GM12892 (cell line): ENCODE measurements at places on chromosomes 4 and X.

- no peak for DNase-seq
Observed at GRCh38 chr4:100129774-100130173, 60.5 kb downstream of the DDIT4L start.

DNA sequence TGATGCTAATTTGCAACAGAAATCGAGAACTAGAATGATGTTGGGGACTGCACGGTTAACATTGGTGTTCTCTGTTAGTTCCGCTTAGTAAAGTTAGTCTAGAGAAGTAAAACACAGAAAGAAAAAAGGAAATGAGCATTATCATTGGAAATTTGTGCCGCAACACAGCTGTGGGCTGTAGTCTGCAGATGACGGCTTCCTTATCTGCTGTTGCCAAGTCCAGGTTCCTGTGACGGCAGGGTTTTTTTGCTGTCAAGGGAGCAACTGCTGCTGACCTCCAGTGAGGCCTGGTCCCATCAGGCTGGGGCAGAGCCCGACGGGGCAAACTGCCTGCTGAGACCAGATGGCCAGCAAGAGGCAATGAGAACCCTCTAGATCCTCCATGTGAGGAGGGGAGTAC, 38.9 kb upstream of the PHEX start:
- DNase-seq, result no peak

DNA sequence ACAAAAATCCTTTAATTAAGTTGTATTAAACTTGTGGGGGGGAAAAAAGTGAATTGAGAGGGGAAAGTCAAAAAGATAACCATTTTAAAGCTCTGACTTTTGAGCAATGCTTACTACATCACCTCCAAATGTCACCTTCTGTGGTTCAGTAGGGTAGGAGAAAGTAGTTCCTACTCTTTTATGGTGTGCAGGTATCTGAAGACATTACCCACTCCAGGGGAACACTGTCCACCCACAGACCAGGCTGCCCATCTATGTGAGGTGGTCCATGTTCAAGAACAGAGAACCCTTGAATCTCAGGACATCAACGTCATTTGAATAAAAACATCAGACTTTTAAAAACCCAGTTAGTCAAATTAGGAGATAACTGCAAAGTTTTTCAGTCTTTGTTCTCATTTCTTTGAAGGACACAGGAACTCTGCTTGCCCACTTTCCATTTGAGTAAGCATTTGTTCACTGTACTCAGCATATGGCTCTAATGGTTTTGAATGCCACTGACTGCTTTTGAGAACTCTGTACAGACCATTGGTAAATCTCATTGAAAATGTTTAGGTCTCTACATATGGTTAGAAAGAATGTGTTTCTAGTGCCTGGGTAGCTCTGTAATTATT, 18.4 kb downstream of the NMU start:
- no peak for DNase-seq

- no peak for DNase-seq
Observed at GRCh38 chr4:184028561-184029374, 123.7 kb downstream of the STOX2 start.

DNA sequence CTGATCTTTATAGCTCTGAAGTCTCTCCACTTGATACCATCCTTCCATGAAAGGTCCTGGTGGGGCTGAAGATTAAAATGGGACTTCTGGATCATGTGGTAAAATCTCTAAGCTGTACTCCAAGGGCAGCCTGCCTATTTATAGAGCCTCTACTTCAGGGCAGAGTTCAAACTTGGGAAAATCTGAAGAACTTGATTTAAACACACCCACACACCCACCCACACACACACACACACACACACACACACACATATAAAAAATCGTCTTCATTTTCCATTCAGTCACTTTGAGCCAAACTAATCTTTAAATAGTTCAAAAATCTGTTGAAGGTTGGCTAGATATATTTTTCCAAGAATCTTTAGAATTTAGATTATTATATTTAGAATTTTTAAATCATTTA, 234.9 kb upstream of the GPC4 start:
- DNase-seq, result no peak

- no peak for DNase-seq
Observed at GRCh38 chr4:151553874-151554273, 144.9 kb downstream of the FHIP1A start.

DNA sequence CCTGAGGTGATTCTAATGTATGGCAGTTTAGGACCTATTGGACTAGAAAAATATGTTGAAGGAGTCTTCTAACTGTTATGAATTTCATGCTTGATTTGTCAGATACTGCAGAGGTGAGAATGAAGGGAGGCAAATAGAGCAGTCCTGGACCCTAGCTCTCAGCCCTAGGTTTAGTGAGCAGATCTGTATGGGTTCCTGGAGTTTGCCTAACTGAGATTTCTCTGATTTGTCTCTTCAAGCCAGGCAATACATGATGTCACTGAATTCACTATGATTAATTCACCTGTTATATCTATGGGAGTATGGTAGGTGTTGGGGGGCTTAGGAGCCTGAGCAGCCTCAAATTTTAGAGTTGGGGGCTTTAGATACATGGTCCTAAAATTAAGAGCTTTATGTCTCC, 2.6 kb downstream of the MND1 start:
- no peak for DNase-seq

GRCh38 chr4:73828956-73829355, 7.5 kb upstream of the CXCL6 start:
- no peak for DNase-seq

DNA sequence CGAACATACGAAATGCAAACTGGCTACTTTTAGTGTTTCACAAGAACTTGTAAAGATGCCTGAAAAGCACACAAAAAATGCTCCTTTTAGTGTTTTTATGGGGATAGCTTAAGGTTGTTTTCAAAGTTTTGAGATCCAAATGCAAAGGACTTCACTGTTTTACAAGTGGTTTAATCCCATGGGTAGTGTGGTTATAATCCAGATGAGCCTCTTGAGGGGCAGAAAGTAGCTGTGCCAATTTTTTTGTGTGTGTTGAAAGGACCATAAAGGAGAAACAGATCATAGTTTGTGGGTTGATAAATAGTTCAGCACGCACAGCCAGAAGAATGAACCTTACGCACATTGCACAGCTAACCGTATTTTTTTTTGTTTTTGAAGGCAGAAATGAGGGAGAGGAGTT, 126.9 kb upstream of the GIMD1 start:
- no peak for DNase-seq

GRCh38 chr4:80454556-80454955, 119.0 kb downstream of the CFAP299 start:
- no peak for DNase-seq

- DNase-seq, result no peak
Observed at GRCh38 chr4:180455226-180455625, 1788.0 kb upstream of the TENM3 start.

DNA sequence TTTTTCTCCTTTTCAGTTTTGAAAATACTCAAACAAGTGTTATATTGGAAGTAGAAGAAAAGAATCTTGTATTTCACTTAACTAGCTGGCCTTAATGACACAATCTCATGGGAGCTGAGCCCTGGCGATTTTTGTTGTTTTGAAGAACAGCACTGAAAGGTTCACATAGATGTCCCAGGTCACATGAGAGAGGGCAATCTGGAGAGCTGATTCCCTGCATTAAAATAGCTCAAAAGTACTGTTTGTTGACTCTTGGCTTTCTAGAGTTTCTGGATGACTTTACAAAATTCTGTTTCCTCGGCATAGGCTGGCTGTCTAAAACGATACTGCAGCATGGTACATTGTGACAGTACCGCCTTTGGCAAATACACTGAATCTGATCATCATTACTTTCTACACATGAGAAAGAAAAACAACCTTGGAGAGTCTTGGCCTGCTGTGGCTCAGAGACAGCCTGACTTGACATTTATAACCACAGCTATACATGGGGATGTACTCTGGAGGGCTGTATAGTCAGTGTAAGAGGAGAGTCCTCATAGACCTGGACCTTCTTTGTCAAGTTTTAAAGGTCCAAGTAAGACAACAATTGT, 119.8 kb upstream of the PDLIM3 start:
- no peak for DNase-seq

DNA sequence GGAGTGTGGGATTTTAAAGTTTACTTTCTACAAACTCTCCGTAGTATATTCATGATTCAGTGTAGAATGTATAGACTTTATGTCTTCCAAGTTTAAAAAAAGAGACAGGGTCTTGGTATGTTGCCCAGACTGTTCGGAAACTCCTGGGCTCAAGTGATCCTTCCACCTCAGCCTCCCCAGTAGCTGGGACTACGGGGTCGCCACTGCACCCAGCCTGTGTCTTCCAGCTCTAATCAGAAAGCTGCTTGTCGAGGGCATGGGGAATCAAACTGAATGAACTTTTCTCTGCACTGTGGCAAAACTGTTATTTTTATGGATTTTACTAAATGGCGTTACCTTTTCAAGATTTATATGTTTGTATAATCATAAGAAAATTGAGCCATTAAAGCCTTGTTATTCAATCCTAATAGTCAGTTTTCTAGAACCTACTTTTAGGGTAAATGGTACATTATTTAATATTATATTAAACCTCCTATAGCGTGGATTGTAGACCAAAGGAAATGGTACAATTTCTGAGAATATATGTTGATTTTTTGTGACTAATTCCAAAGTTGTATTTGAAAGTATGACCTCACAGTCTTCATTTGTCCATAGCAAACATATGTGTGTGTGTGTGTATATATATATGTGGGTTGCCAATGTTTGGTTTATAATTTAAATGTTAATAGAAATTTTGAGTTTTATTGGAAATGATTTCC, 1.1 kb downstream of the BLOC1S4 start:
- no peak for DNase-seq

DNA sequence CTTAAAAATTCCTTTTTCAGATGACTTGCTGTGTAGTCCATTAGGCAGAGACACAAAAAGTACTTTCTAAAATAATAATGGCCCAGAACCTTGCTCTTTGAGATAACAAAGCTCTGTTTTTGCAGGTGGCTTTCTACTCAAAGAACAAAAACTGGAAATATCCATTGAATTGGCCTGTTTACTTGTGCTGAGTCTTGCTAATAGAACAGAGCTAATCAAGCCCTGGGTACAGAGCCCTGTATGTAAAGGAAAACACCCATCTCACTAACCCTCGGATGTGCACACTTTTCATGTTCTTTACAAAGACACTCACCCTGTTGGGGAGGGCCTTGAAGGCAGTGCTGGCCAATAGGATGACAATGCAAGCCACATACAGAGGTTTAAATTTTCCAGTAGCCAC, 27.0 kb upstream of the LNX1 start:
- DNase-seq, result no peak

- DNase-seq, result no peak
Observed at GRCh38 chr4:26544421-26544820, 39.5 kb upstream of the TBC1D19 start.

DNA sequence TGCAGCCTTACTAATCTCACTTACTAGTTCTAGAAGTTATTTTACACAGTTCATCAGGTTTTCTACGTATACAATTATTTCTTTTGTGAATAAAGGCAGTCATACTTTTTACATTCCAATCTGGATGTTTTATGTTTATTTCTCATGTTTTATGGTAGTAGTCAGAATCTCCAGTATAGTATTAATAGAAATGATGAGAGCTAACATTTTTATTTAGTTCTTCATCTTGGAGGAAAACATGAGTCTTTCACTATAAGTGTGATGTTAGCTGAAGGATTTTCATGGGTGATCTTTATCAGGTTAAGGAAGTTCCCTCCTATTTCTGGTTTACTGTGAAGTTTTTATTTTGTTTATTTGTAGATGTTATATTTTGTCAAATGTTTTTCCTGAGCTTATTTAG, 256.1 kb upstream of the GIMD1 start:
- no peak for DNase-seq

DNA sequence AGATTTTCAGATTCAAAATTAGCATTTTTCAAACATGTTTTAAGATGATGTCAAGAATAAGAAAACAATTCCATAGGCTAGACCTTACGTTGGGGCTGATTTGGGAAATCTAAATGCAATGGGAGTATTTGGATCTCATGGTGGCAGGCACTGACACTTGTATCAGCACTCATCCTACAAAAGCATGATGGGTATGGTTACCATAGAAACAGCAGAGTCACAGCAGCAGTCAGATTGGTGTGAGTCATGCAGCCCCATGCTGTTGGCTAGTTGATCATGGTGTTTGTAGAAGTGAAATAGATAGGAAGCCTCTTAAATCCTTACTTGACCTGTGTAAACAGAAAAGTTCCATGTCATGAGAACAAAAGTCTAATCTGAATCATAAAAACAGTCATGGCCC, 1637.3 kb upstream of the PABPC4L start:
- no peak for DNase-seq

DNA sequence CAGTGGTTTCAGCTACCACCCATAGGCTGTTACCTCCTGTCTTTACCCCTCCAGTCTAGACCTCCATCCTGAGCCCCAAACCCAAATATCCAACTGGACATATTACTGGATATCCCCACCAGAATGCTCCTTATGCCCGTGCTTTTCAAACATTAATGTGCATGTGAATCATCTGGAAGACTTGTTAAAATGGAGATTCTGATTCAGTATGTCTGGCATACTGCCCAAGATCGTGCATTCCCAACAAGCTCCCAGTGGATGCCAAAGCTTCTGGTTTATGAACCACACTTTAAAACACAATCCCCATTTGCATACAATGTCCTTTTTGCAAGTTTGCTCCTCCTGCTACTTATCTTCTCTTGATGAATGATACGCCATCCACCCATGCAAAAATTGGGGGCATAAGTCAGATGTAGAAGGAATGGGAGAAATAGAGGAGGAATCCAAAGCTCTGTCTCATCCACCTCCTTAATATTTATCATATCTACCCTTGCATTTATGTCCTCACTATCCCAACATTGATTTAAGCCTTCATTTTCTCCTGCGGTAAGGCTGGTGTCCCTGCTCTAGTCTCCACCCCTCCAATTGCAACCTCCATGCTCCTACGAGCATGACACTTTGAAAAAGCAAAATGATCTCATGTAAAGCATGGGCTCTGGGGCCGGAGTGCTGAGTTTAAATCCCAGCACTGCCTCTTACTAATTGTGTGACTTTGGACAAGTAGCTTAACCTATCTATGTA, 7.4 kb upstream of the PGRMC1 start:
- DNase-seq, result no peak

DNA sequence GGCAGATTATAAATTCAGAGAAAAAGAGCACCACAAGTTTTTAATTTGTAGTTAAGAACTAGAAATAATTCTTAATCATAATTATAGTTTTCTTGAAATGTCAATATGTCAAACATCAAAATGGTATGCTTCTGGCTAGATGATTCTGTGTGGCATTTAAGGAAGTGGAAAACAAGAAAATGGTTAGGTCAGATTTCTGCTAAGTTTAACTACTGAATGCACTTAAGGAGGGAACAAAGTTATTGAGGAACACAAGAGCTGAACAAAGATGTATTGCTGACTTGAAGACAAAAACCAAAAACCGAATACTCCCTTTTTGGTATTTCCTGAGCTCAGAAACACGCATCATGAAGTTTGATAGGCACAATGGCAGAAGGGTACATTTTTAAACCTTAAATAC, 58.7 kb upstream of the GPR34 start:
- DNase-seq, result no peak

DNA sequence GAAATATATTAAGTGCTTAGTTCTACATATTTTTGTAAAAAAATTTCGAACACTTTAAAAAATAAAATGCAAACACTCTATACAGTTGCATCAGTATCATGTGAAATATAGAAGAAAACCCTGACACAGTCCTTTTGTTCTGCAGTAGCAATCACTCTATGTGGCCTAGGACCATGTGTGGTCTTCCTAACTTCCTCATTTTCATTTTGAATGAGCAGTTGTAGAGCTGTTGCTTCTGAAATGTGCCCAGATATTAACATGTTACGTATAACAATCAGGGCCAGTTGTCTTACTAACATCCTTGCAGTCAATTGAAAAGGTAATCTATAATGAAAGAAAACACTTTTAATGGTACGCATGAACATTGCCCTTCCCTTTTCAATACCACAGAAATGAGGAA, 107.9 kb downstream of the ZNF827 start:
- no peak for DNase-seq
